Muscle of back (tissue), 13 donors: ENCODE measurements at places on chromosomes 3 and 15. TPM values are rescaled to one million over a fixed set of nuclear protein-coding genes. Genes with fewer than 3 reads are reported as not detected.
A peak's percentile ranks its signal among the peaks of the same experiment; 100 is the strongest.

Gene MASP1
- 5.7 TPM for polyA plus RNA-seq

Gene AGBL1
- 4.3 TPM for polyA plus RNA-seq

Gene CASR
- 0.03 TPM for polyA plus RNA-seq

Gene DNAH12
- 0.67 TPM for polyA plus RNA-seq

Gene CIDEC
- not detected for polyA plus RNA-seq

Gene GPR27
- polyA plus RNA-seq = 2.1 TPM

Gene GOLGA8T
- 0.18 TPM for polyA plus RNA-seq

Gene ADAMTSL3
- polyA plus RNA-seq = 73.3 TPM

Gene PRSS50
- polyA plus RNA-seq = not detected

Gene HTR3C
- polyA plus RNA-seq = not detected

DNA sequence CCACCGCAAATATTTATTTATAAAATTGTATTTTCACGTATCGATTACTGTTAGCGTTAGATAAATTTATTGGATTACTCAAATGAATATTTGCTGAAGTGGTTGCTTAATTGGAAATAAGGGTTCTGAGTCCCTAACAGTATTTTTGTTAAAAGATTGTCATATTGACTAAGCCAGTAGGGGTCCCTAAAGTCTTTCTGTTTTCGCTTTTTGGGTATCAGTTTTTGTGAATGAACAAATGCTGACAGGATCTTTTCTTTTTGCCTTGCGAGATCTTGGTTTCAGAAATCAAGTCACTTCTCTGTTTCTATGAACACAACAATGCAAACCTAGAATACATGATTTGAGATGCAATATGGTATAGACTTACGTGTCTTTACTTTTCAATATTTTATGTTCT is 7.1 kb downstream of the RAD51 start:
- no peak for DNase-seq

DNA sequence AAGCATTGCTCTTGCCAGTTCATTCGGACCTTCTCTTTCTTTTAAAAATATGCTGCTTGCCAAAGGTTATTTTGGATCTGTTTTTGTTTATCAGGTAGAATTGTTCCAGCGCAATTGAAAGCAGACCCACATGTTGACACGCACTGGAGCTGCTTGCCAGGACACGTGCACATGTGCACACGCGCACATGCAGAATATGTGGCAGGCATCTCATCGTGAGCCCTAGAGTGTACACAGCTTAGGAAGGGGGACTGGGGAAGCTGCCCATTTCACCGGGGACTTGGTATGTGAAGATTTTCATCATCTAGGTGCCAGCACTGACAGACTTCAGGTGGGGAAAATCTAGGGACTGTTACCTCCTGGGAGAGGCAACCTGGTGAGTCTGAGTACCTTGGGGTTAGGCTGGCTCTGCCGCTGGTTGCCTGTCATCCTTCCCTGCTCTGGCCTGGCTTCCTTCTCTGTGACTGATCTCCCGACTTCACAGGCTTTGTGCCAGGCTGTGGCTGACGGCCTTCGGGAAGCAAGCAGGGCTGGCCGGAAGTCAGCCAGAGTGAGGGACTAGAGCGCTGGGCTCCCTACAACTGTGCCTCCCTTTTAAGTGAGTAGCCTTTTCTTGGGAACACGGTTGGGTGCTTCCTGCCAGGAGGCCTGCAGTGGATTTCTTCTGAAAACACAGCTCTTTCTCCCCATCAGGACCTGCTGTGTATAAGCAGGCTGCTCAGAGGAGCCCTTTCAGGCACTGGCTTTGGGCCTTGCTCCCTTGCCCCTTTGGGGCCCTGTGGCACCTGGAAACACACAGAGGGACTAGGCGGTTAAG is 129.3 kb downstream of the EEFSEC start:
- peak; percentile 25 for DNase-seq

DNA sequence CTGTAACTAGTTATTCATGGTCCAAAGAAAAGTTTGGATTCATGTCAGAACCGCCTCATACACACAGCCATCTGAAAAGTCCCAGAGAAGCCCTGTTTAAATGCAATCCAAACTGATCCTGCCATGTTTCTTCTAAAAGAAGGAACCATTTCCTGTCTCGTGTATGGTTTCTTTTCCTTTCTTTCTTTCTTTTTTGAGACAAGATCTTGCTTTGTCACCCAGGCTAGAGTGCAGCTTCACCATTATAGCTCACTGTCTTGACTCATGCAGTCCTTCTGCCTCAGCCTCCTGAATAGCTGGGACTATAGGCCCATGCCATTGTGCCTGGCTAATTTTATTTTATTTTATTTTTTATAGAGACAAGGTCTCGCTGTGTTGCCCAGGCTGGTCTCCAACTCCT is 77.4 kb upstream of the NSMCE3 start:
- no peak for DNase-seq

DNA sequence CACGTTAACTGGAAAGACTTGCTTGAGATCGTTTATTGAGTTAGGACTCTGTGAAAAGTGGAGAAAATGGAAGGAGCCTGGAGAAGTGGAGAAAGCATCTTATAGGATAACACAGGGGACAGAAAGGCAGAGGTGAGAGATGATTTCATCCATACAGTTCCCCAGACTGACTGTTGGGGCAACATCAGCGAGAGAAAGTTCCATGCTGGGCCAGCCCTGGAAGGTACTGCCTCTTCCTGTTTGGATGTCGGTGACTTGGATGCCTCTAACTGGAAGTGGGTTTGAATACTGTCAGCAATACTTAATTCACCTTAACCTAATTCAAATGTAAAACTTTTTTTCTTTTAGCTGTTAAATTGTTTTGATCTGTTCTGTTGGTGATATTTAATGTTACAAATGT is 32.3 kb downstream of the ATP13A5 start:
- no peak for DNase-seq

DNA sequence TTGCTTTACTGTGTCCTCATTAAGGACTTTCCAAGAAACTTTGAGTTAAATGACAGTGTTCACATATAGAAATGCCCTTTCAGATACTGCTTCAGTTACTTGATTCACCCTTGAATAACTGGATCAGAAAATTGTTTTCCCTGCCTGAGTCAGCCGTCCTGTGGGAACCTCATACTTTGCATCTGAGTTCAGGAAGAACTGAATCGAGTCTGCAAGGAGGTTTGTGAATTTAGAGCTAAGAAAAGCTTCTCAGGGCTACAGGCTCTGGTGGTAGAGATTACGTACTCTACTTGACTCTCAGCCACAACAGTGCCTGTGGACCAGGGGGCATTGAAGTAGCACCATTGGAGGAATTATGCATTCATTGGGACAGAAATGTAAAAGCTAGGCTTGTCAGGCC is 252.4 kb upstream of the C2CD4B start:
- DNase-seq = no peak

- no peak for DNase-seq
Measured at GRCh38 chr3:124818398-124819091, 68.6 kb downstream of the ITGB5 start.

DNA sequence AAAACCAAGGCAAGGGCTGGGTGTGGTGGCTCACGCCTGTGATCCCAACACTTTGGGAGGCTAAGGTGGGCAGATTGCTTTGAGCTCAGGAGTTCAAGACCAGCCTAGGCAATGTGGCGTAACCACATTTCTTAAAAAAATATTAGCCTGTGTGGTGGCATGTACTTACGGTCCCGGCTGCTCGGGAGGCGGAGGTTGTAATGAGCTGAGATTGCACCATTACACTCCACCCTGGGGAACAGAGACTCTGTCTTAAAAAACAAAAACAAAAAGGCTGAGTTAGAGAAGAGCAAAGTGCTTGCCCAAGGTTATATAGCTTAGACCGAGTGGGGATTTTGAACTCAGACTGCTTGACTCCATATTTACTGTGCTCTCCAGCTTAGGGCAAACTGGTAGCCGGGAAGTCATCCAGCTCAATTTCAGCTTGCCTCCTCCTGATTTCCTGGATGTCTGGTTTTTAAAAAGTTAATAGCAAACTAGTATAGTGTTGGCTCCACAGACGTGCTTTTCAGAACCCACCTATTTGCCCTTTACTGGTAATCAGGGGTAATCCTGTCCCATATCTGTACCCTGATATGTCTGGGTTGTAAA is 138.9 kb downstream of the CACNA1D start:
- no peak for DNase-seq

DNA sequence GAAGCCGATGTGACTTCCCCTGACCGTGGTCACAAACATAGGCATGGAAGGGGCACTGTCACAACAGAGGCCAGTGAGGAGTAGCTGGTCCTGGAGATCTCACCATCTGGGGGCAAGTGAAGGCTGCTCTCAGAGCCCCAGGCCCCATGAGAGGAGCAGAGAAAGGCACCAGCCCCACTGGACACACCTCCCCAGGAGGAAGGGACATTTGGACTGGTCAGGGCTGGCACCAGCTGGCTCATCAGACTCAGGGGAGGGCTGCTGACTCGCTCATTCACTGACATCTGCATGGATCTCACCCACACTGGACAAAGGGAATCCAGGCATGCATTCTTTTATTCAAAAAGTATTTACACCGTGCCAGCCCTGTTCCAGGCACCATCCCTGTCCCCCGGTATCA is 26.8 kb downstream of the ESYT3 start:
- no peak for DNase-seq

GRCh38 chr3:172591876-172592771 is 68.9 kb upstream of the TNFSF10 start:
- DNase-seq = peak; percentile 3

DNA sequence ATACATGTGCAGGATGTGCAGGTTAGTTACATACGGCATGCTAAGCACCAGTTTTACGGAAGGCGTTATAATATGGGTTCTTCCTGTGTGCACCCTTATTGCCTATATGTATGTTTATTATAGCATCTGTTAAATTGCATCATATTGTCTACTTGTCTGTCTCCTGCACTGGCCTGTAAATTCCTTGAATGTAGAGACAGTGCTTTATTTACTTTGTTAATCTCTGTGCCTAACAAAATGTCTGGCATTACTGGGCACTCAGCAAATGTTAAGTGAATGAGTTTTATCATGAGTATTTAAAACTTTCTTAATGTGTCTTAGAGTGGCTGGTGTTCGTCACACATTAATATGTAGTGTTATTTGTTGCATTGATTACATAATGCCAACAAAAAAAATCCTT is 23.8 kb downstream of the MGA start:
- no peak for DNase-seq

DNA sequence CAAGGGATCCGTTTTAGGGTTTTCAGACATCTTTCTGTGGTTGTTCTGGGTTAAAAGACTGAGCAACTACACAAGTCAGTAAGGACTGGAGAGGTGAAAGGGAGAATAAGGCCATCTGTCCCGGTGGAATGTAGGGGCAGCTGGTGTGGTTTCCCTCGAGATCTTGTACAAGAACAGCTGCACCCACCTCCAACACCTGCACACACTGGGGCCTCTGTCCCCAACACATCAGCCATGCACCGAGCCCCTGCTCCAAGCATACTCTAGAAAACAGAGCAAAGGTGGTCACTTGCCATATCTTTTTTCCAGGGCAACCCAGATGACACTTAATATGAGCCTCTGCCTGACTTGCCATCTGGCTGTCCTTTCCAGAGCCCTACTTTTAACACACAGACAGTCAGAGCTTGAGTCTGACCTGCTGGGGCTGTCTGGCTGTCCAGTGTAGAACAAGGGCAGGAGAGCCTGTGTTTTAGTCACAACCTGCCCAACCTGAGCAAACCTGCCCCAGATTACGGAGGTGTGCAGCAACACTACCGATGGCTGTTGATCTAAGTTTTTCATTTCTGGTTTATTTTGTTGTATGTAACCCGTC is 12.2 kb downstream of the MAN2A2 start:
- DNase-seq = no peak

GRCh38 chr3:44612678-44613077 is 12.2 kb upstream of the ZNF197 start:
- DNase-seq = no peak

DNA sequence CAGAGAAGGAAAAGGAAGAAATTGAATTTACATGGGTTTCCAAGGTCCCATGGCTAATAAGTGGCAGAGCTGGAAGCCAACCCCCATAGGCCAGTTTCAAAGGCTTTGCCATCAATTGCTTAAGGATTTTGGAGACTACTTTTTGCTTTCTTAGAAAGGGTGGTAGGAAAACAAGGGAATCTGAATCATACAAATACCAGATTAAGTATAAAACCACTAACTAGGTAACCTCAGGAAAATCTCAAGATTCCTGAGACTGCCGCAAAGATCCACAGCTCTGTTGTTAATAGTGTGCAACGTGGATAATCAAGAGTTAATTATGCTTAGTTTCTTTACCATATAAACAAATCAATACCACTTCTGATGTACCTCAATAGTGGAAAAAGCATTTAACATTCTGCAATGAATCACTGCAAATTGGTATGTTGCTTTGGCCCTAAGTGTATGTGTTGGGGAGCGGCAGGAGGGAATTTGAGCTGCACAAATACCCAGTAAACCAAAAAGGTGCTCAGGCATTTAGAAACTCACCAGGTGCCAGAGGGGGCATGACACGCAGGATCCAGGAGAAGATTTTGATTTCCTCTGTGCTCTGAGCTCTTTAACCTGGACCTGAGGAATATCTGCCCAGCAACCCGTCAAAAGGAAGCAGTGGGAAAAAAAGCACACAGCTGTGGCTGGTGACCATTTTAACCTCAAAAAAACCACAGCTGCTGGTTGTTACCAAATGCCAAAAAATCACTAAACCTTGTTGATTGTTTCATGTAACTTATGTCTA is 22.0 kb downstream of the AADAC start:
- peak; percentile 53 for DNase-seq

GRCh38 chr3:32641356-32641755 is 43.6 kb upstream of the CNOT10 start:
- no peak for DNase-seq

- DNase-seq = no peak
Measured at GRCh38 chr3:170162052-170162451, 19.5 kb downstream of the PHC3 start.

GRCh38 chr3:30610702-30611368 is 4.4 kb downstream of the TGFBR2 start:
- no peak for DNase-seq

DNA sequence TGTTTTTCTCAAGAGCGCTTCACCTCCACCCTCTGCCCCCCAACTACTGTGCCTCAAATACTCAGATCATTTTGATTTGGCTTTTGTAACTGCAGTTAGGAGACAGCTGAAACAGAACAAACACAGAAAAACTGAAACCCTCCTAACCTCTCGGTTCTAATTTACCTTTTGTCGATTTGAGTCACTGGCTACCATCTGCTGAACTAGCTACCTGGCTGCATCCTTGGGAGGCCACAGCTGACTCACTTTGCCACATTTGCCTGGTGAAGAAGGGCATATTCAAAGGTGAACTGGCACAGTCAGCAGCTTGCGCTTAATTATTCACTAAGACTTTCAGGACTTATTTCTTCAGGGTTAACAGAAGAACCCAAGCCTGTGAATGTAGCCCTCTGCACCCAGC is 117.7 kb downstream of the FOXB1 start:
- DNase-seq = no peak

- DNase-seq = no peak
Measured at GRCh38 chr3:195268576-195269309, 2.2 kb downstream of the XXYLT1 start.
